Brain (organoid and tissue), 16 donors: ENCODE measurements at places on chromosomes 4 and X.

- DNase-seq, result no peak
These were observed 23.8 kb downstream of the SH3RF1 start for GRCh38 chr4:169246957-169247396.

GRCh38 chr4:142961866-142962265 is 115.8 kb upstream of the INPP4B start:
- DNase-seq, result no peak

- DNase-seq, result no peak
These were observed 20.4 kb upstream of the TBC1D14 start for GRCh38 chr4:6889101-6889735.

DNA sequence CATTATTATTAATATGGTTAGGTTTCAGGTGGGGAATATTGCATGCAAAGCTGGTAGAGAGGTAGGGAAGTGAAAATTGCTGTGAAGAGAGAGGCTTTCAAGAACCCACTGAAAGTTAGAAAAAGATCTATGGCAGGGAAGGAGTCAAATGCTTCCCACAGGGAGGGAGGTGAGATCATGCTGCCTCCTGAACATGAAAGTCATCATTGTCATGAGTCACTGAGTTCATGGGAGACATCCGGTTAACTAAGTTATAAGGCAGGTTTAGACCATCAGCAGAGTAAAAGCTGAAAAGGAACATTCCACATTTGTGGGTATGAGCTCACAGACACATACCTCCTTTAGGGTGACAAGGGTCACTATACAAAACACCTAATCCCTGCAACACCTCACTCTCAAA is 16.2 kb downstream of the GATB start:
- DNase-seq, result no peak

DNA sequence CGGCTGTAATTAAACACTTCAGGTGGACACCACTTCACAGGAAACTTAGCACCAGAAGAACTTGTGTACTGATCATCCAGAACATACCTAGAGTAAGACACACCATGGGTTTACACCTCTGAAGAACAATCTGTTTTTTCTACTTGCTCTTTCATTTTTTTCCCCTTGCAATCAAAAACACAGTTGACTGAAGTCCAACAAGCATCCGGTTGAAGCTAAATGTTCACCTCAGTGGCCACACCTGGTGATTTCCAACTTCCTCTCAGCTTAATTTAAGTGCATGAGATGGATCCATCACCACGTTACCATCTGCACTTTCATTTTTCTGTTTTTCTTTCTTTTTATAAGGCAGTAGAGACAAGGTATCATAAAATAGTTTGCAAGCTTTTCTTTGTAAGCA is 4.9 kb upstream of the TXK start:
- DNase-seq, result no peak
